ENCODE measurements at places on chromosomes 16 and 17.

GRCh38 chr16:49529411-49530045, 155.9 kb downstream of the C16orf78 start:
- DNase-seq: no peak

GRCh38 chr16:89106533-89107202, 13.0 kb downstream of the ACSF3 start:
- DNase-seq: no peak

GRCh38 chr17:81039096-81039495, 4.1 kb downstream of the BAIAP2 start:
- no peak for DNase-seq

GRCh38 chr17:13597723-13598347, 3.9 kb downstream of the HS3ST3A1 start:
- no peak for DNase-seq

GRCh38 chr17:62186841-62187240, 121.8 kb upstream of the MED13 start:
- no peak for DNase-seq
